ENCODE measurements at places on chromosomes 5 and 9.

GRCh38 chr5:35052838-35053237 is 5.1 kb upstream of the AGXT2 start:
- no peak for DNase-seq

GRCh38 chr5:122639864-122640263 is 135.0 kb upstream of the SNX2 start:
- DNase-seq, result no peak

GRCh38 chr9:137756045-137756744 is 121.4 kb upstream of the CACNA1B start:
- DNase-seq, result no peak

GRCh38 chr5:68251804-68252522 is 36.4 kb downstream of the PIK3R1 start:
- DNase-seq, result no peak

GRCh38 chr9:135862809-135863208 is 44.5 kb downstream of the CAMSAP1 start:
- DNase-seq, result no peak

- DNase-seq, result no peak
Observed at GRCh38 chr5:16807547-16807864, 128.6 kb downstream of the MYO10 start.

GRCh38 chr5:71862507-71863060 is 143.5 kb downstream of the CARTPT start:
- no peak for DNase-seq

GRCh38 chr5:81180780-81181460 is 52.2 kb upstream of the CKMT2 start:
- DNase-seq, result no peak

- no peak for DNase-seq
Observed at GRCh38 chr5:74153255-74153790, 487.2 kb downstream of the ENC1 start.

- DNase-seq, result no peak
Observed at GRCh38 chr5:173029499-173029921, 26.6 kb upstream of the CREBRF start.

DNA sequence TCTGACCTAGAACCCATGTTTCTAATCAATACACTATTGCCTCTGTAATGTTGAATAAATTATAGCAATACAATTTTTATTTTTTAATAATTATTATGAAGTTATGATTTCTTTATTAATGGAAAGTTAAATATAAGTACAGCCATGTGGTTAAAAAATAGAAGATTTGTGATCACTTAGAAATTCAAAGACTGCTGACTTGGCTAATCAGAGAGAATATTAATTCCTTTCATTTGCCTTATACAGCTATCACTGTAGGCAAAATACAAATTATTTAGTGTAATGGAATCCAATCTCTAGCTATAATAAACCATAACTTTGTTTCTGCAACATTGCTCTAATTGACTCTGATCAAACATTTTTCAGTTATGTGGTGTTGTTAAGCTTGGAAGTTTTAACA is 255.0 kb upstream of the TAS2R1 start:
- DNase-seq, result no peak

DNA sequence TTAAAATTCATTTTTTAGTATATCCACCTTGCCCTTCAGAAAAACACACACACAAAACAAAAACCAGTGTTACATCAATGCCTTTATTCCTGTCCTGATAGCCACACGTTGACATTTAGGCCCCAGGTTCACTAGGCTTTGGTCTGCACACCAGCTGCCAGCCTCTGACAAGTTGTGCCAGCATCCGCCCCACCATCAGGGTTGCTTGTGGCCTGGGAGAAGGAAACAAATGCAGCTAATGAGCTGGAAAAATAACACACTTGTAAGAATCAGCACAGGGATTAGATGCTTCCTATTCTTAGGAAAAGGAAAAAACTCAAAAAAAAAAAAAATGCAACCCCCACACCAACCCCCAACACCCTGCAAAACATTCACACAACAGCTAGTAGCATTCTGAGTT is 404.0 kb upstream of the GRIA1 start:
- DNase-seq, result peak; percentile 14

GRCh38 chr9:124779368-124780059 is 2.6 kb downstream of the OLFML2A start:
- DNase-seq, result peak; percentile 16

GRCh38 chr5:72379936-72380335 is 59.8 kb downstream of the PTCD2 start:
- DNase-seq, result no peak

DNA sequence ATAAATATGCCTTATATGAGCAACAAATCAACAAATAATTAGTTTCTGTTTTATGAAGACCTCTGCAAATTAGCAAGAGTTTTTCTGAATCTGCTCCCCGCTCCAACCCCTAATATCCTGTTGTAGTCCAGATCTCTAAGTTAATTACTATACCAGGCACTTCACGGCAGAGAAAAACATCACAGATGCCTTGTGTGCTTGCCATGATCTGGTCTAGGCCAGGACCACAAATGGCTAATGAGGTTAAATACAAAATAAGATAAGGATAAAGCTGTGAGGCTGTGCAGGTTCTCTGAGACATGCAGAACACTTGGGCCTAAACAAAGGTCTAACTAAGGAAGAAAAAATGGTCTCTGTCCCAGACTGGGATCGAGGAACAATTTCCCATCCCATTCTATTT is 150.8 kb downstream of the SLIT3 start:
- no peak for DNase-seq

DNA sequence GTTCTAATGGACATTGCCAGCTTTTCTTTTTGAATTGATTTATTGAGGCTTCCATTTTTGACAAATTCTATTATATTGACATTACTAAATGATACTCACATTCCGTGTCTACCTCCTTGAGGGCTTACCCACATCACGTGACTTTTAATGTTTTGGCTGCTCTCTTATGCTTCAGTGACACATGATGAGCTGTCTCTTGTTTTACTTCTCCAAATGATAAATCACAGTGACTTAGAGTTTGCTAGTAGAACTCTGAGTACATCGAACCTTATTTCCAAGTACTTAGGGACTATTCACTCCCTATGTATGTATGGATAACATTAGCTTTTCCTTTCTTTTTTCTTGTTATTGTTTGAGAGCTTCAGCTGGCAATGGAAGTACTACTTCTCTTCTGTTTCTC is 169.8 kb upstream of the KCNN2 start:
- no peak for DNase-seq

DNA sequence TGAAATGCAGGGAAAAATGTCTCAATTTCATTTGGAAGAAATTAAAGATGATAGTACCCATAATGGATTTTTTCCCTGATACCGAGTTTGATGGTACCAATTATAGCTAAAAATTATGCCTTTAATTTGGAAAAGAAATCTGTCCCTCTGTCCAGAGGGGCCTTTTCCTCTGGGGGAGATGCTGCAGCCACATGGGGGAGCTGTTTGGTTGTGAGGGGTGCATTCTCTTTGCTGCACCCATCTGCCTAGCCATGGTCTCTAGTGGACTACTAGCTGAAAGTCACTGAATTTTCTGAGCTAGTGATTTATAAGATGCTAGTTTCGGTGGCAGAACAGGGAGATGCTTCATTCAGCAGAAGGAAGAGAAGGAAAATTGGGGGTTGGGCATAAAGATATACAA is 9.6 kb downstream of the SEC61B start:
- no peak for DNase-seq

GRCh38 chr5:177354256-177354655 is 2.8 kb upstream of the LMAN2 start:
- no peak for DNase-seq

- no peak for DNase-seq
Observed at GRCh38 chr9:126327006-126327713, 531 bp downstream of the MVB12B start.

DNA sequence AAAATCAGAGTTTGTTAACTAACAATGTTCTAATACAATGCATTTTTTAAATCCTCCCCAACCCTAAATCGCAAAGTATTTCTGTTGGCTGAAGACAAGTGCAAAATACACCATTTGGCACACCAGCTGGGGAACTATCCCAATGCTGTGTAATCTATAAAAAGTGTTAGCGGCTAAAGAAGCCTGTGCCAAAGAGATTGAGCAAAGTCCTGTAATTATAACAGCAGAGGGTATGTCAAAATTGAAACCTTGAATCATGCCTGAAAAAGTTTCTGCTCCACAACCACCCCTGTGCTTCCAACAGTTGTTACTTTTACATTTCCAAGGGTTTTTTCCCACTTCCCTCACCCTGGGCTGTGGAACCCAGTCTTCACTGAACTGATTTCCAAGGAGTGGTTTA is 83.1 kb upstream of the PLPP6 start:
- DNase-seq, result no peak

GRCh38 chr5:131396630-131397273 is 132.9 kb downstream of the CDC42SE2 start:
- no peak for DNase-seq

- DNase-seq, result no peak
Observed at GRCh38 chr9:78574354-78575045, 277.6 kb downstream of the PSAT1 start.

- peak; percentile 64 for DNase-seq
Observed at GRCh38 chr5:142283304-142283703, 41.5 kb downstream of the SPRY4 start.

GRCh38 chr9:27188426-27188825 is 79.4 kb downstream of the TEK start:
- DNase-seq, result no peak

- DNase-seq, result no peak
Observed at GRCh38 chr5:142491270-142491669, 166.4 kb upstream of the SPRY4 start.

DNA sequence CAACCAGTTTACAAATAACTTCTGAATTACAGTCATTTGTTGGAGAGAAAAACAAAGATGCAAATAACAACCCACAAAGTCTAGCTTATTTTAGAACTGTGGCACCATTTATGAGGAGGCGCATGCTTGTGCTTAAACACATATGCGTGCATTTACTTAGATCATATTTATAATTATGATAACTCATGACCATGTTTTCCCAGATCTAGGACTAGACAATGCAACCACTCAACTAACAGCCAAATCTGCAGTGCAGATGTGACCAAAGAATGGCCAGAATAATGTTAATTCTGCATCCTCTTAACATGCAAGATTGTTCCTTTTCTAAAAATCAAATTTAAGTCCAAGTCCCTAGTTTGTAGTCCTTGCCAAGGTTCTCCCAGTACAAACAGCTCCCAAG is 167.3 kb upstream of the FST start:
- no peak for DNase-seq

DNA sequence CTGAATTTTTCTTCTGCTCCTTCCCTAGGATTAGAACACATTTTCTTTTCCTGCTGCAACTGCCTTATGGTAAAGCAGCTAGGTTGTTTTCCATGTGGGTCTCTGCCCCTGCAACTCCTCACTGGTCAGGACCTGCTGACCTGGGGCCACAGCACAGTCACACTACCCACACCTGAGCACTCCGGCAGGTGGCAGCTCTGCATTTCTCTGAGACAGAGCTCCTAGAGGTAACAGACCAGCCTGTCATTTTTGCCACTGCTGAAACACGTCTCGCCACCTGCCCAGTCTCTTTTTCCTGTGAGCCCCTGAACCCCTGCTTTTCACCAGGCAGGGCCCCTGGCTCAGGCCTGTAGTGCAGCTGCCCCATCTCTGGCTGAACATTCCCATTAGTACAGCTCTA is 609.6 kb downstream of the HINT1 start:
- DNase-seq, result no peak

DNA sequence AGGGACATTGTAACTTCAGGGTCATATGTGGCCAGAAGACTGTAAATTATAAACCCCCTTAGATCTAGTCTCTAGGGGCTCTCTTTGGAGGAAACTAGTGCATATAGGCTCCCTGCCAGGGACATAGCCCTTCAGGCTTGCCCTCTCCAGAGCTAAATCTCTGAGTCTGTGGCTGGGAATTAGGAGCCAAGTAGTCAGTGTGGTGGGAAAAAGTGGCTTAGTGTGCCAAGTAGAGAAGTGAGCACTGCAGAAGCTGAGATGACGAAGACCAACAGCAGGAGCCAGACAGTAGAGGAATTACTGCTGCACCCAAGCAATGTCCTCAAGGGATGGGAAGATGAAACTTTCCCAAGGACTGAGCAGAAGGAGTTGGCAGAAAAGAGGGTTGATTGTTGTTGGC is 71.2 kb downstream of the CWC27 start:
- DNase-seq, result no peak

- no peak for DNase-seq
Observed at GRCh38 chr5:157689942-157690689, 18.8 kb downstream of the C5orf52 start.

DNA sequence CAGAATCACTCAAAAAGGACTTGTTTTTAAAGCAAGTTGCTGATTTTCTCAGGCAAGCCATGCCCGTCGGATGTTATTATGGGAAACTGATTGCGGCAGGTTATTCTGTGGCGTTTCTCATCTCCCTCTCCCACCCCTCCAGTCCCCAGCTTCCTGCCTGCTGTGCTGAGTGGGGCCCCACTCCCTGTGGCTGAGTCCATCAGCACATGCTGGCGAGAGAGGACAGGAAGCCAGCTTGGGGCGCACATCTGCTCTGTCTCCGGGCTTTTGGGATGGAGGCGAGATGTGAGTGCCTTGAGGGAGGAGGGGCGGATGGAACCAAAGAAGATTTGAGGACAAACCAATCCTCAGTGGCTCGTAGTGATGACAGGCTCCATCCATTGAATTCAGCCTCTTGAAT is 108.0 kb downstream of the DAPK1 start:
- DNase-seq, result no peak

- no peak for DNase-seq
Observed at GRCh38 chr9:21527579-21527978, 45.5 kb upstream of the IFNE start.

DNA sequence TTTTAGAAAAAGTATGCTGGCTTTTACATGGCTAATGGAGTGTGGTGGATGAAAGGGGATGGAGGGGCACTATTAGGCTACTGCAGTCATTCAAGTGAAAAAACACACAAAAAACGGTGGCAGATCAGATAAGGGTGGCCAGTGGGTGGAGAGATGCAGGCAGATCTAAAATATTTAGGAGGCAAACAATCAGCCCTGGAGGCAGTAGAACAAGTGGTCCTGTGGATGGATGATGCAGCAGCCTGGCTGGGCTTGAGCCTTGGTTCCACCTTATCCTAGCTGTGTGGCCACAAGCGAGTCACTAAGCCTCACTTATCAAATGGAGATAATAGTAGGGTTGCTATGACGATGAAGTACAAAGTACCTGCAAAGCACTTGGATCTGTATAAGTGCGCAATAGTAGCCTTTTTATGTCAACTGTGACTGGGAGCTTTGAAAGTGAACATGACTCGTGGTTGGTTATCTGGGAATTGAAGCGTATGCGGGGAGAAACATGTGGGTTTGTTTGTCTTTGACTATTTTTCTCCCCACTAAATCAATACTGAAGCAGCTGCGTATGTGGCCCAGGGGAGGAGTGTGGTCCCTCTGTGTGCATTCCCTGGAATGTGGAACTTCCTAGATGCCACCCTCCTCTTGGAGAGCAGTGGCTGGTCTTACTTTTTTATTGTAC is 20.2 kb downstream of the NSG2 start:
- peak; percentile 41 for DNase-seq

GRCh38 chr5:75051217-75051751 is 1.1 kb downstream of the GCNT4 start:
- DNase-seq, result no peak

Measured in DMS153 (cell line).